ENCODE measurements at places on chromosomes 7 and 10. TPM values are rescaled to one million over a fixed set of nuclear protein-coding genes. Genes with fewer than 3 reads are reported as not detected.

The MYPN gene
- total RNA-seq = 0.13 TPM

The MYO1G gene
- 0.13 TPM for total RNA-seq

The SPDYE8 gene
- not detected for total RNA-seq

The AS3MT gene
- 1.8 TPM for total RNA-seq

The VSTM4 gene
- 6.6 TPM for total RNA-seq

The PILRA gene
- total RNA-seq = 4.4 TPM

The RASSF4 gene
- total RNA-seq = 11.2 TPM

The ANKRD26 gene
- total RNA-seq = 8.9 TPM

The ECHDC3 gene
- total RNA-seq = 29.9 TPM

The SAP25 gene
- 1.5 TPM for total RNA-seq

The SPDYE2B gene
- not detected for total RNA-seq

The CCDC136 gene
- 3.1 TPM for total RNA-seq

The FXYD4 gene
- total RNA-seq = not detected

The LRRC18 gene
- total RNA-seq = not detected

The AGR2 gene
- not detected for total RNA-seq

The TMEM229A gene
- under 0.01 TPM for total RNA-seq

The SPDYE1 gene
- not detected for total RNA-seq

The TAS2R5 gene
- total RNA-seq = 0.39 TPM

The PKD2L1 gene
- total RNA-seq = not detected

The FRMD4A gene
- 21.5 TPM for total RNA-seq

The EPHB6 gene
- 23.0 TPM for total RNA-seq

The RGR gene
- not detected for total RNA-seq

The ZNF804B gene
- not detected for total RNA-seq

The DEPP1 gene
- 11.5 TPM for total RNA-seq

The FUOM gene
- 58.6 TPM for total RNA-seq

The COL13A1 gene
- total RNA-seq = 3.7 TPM

The PIP4K2A gene
- 6.9 TPM for total RNA-seq

The PAPOLB gene
- total RNA-seq = not detected

The NRAP gene
- not detected for total RNA-seq

The MSMB gene
- not detected for total RNA-seq
